Esophagus squamous epithelium (tissue), 5 donors: ENCODE measurements at places on chromosomes 1 and 21.

DNA sequence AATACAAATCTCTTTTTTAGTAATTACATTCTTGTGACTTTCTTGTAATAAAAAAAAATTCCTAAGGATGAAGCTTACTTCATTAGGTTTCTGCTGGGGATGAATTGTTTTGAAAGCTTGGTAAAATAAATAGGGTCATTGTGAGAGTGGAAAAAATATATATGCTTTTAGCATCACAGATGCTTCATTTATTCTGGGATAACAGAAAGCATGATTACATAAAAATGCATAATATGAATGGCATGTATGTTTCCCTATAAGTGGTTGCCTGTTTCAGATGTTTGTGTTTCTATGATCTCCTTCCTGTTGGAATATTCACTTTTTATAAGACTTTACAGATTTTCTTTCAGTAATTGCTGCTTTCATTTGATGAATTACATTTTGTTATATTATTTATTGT is 42.3 kb downstream of the HMCN1 start:
- no peak for DNase-seq

DNA sequence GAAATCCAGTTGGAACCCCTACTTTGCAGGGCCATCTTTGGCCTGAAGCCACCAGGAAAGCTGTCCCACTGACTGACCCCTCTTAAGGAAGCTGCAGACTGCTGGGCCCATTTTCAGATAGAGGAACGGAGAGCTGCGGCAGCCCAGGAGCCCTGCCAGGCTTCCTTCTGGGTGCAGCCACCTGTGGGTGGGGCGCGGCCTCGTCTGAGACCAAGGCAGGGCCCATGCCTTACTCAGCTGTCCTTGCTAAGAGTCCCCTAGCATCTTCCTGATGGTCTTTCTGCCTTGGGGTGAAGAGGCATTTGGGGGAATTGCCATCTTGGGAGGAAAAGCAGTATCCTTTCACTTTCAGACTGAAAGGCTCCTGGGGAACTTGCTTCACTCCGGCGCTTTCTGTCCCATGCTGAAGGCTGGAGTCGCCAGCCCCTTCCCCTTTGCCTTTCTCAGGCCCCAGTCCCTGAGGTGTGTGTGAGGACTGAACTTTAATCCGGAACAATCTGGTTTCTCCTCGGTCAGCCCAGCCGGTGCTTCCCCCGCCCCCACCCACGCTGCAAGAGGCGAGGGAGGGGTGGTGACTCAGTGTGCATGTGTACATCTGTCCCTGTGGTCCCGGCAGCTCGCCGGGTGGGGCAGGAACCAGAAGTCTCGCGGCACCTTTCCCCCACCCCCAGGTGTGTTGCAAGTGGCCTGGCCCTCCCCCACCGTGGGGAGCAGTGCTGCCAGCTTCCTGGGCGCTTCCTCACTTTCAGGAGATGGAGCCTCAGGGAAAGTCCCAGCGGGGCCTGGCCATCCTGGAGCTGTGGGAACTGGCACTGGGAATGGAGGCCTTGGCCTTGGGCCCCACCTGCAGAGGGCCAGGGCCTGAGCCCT is 5.1 kb downstream of the ZC3H12A start:
- DNase-seq = peak; percentile 85

- DNase-seq = no peak
Observed at GRCh38 chr1:25534410-25534788, 9.0 kb upstream of the LDLRAP1 start.

GRCh38 chr1:40155910-40156309 is 5.3 kb upstream of the RLF start:
- no peak for DNase-seq

DNA sequence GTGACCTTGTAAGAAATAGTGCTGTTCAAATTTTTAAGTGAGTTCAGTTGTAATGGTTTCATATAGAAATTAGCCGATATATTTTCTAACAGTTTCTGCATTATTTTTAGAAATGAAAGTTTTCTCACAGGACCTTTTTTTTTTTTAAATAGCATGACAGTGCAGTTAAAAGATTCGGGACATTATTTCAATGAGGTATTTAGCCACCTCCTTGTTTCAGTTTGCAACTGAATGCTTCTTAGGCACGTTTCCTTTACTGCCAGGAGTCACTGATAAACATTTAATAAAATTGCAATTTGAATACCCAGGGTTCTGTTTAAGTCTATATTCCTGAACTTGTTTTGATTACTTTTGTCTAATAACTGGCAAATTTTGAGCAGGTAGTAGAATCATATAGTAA is 304.7 kb downstream of the TM2D1 start:
- no peak for DNase-seq

DNA sequence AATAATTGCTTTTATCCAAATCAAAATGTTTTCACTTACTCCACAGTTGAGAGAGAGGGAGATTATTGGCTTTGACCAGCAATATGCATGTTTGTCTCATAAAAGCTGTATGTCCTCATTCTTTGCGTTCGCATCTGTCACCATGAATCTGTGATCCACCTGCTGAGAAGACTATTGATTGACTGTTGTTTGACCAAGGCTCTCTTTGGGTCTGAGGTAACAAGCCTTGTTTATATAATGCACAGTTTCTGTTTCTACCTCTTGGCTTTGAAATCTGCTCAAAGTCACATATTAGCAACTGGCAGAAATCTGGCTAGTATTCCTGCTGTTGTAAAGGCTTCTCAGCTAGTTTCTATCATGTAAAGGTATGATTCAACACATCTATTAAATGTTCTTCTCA is 157.0 kb downstream of the LYPLAL1 start:
- DNase-seq = no peak

GRCh38 chr1:94927405-94928175 is 680 bp upstream of the CNN3 start:
- no peak for DNase-seq

DNA sequence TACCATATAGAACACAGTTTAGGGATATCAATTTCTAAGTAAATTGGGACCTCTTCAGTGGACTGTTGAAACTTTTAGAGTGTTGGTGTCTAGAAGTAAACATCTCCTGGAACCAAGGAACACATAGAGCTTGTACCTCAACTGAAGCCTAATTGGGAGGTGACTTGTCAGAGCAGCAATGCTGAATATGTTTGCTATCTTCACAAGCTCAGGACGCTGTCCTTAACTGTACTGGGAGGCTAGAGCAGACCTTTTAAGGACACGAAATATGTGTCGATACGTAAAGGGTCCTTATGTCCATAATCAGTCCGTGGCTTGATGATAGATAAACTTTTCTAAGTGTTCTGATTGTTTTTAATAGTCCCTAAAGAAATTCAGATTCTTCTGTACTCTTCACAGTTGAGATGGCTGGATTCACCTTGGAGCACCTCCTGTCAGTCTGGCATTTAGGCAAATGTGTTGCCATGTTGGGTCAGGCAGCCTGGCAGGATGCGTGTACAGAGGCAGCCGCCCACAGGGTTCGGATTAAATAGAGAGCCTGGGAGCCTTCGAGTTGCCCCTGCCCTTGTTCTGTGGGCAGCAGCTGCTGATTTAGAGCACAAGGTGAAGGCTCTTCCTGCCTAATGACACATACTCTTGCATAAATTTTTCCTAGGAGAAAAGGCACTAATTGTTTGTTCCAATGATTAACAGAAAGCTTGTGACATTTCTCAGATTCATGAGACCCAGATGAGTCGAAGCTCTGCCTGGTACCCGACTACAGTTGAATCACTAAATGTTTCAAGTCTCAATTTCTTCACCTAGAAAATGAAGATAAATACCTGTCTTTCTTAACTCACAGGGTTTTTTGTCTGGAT is 3.6 kb downstream of the ACTN2 start:
- DNase-seq = no peak

DNA sequence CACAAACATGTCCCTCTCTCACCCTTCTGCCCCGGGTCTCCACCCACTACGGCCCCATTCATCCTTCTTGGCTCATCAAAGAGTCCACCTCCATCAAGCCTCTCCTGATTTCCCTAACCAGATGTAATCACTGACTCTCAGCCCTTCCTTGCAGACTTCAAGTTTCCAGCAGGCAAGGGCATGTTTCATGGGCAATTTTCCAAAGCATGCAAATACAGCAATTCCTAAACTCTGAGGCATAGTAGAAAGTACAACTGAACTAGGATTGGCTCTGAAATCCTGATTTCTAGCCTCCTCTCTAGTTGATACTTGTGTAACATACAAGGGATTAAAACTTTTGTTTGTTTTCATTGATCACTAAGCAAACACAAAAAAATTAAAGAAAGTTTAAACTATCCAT is 109.1 kb upstream of the GADD45A start:
- DNase-seq = no peak

DNA sequence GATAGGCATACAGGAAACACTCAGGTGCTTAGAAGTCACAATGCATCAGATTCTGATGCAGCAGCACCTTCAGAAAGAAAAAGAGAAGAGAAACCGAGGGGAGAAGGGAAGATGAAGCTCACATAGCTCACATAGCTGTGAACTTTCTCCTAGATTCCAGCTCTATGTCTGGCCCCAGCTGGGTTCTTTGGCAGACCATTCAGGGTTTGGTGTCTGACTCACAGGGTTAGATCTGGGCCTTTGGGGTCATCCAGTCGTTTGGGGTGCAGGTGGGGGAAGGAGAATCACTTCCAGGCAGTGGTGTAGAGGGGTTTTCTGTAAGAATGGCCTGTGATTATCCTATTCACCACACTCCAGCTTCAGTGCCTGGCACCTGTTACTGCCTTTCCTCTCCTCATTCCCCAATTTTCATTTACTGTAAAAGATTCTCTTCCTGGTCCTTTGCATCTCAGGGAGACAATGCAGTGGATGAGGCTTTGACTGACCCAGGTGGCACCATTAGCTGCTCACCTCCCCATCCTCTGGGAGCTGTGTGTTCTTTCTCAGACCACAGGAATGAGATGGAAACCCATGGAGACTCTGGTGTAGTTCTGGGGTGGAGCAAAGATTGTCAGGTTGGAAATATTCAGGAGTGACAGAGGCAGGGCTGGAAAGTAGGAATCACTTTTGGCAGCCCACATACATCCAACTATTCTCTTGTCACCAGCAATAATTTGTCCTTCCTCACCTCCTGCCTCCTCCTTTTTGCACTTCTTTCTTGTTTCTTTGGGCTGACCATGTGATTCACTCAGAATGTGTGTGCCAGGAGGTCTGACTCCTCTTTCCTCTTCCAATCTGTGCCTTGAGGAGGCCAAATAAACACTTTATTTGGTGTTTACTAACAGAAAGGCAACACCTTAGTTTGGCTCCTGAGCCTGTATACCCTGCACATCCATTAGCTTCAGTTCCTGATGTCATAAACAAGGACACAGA is 103.3 kb downstream of the PAPPA2 start:
- DNase-seq = no peak

DNA sequence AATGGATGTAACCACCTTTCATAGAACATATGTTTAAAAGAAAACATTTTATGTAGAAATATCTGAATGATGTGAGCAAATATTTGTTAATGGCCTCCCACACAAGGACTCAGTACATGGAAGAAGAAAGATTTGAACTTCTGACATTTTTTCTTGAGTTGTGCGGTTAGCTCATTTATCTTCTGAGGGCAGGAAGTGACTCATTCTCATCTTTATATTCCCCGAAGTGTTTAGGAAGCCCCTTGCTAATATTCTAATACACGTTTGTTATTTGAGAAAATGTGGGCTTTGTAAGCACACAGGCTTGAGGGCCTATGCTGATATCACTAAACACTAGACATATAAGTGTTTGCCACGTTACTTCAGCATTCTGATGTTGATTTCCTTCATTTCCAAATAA is 392.5 kb upstream of the PTBP2 start:
- no peak for DNase-seq

DNA sequence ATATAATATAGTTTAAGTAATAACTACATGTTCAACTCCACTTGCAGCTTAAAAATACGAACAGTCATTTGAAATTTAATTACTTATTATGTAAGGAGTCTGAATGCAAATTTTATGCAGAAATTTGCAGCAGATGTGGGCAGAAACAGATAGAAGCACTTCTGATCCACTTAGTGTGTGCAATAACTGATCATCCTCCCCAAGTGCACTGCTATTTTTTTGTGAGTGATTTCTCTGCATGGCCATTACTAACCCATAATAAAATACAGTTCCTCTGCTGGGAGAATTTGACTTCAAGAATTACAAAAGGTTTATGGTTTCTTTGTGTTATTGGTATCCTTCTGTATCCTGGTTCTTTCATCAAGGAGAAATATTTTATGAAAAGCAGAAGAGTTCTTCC is 611.5 kb upstream of the RGS18 start:
- no peak for DNase-seq

- no peak for DNase-seq
Observed at GRCh38 chr1:29253180-29253579, 16.9 kb downstream of the PTPRU start.
